ENCODE measurements at places on chromosomes 7 and 10.

DNA sequence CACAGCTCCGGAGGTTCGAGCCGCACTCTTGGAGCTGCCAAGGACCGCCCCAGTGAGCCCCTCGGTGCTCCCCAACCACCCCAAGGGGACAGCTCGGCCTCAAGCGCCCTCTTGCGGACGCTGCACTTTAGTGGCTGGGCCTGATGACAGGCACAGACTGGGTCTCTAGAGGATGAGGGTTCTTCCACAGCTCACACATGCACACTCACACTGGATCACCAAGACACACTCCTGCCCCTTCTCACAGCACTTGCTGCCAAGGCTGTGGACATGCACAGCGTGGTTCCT is 2.1 kb downstream of the RET start:
- DNase-seq = no peak

GRCh38 chr7:51102828-51103227 is 213.8 kb downstream of the COBL start:
- DNase-seq = no peak

DNA sequence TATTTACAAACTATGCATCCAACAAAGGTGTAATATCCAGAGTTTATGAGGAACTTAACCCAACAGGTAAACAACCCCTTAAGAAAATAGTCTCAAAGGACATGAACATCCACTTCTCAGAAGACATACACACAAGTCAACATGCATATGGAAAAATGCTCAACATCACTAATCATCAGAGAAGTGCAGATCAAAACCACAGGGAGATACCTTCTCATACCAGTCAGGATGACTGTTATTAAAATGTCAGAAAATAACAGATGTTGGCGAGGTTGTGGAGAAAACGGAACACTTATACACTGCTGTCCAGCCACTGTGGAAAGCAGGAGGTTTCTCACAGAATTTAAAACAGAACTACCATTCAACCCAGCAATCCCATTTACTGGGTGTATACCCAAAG is 84.0 kb downstream of the ADD3 start:
- DNase-seq = no peak

GRCh38 chr10:34697351-34698247 is 117.5 kb downstream of the PARD3 start:
- DNase-seq = no peak

- DNase-seq = no peak
Measured at GRCh38 chr7:23345601-23346000, 46.5 kb downstream of the MALSU1 start.

GRCh38 chr7:46750321-46750865 is 829.3 kb upstream of the IGFBP3 start:
- DNase-seq = no peak

DNA sequence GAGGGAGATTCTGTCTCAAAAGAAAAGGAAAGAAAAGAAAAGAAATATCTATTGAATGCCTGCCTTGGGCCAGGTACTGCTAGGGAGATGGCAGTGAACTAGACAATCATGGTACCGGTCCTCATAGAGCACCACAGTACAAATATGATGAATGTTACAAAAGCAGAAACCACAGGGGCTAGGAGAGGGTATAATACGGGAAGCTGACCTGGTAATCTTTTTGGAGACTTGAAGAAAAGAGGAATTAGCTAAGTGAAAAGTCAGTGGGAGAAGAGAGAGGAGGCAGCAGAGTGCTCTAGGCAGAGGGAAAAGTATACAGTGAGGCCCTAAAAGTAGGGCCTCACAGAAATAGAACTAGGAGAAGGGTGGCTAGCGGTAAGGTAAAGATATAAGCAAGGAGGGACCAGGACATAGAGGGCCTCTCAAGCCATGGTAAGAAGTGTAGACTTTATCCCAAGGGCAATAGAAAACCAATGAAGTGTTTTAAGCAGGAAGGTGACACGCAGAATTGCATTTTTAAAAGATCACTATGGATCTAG is 42.8 kb upstream of the WNT8B start:
- no peak for DNase-seq

- no peak for DNase-seq
Measured at GRCh38 chr7:134195252-134195651, 68.1 kb downstream of the LRGUK start.

Measured in NCI-H146 (cell line).